ENCODE measurements at places on chromosomes 7 and 10.

DNA sequence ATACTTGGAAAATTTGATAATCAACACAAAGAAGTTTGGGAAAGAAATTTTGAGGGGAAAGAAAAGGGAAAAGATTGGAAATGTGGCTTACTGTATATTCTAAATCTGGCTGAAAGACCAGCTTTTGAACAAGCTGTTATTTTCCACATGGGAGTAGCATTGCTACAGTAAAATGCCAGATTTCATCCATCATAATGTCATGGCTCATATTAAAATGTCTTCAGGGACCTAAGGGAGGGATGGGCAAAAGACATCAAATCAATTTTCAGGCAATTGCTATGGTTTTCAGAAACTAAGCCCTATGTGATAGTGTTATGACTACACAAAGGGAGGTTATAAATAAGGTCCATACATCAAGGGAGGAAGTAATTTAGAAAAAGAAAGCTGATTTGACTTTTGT lies 1116.9 kb upstream of the CELF2 start:
- no peak for DNase-seq

- no peak for DNase-seq
Observed at GRCh38 chr10:95214369-95214768, 20.3 kb downstream of the ACSM6 start.

DNA sequence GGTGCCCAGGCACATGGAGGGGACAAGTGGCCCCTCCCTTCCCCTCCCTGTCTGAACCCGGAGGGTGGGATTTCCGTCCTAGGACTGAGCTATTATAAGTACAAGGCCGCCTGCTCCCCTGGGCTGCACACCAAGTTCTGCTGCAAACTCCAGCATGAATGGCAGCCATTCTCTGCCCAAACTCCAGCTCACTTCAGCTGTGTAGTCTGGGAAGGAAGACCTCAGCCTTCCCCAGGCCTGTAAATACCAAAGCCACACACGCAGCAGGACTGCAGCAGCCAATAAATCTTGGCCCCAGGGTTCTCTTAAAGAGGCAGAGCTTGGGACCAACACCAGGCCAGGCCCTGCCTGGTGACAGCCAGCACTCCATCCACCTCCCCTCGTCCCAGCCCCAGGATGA lies 291.3 kb upstream of the ZMIZ1 start:
- DNase-seq: no peak

- no peak for DNase-seq
Observed at GRCh38 chr7:141156407-141156806, 82.5 kb downstream of the TMEM178B start.

DNA sequence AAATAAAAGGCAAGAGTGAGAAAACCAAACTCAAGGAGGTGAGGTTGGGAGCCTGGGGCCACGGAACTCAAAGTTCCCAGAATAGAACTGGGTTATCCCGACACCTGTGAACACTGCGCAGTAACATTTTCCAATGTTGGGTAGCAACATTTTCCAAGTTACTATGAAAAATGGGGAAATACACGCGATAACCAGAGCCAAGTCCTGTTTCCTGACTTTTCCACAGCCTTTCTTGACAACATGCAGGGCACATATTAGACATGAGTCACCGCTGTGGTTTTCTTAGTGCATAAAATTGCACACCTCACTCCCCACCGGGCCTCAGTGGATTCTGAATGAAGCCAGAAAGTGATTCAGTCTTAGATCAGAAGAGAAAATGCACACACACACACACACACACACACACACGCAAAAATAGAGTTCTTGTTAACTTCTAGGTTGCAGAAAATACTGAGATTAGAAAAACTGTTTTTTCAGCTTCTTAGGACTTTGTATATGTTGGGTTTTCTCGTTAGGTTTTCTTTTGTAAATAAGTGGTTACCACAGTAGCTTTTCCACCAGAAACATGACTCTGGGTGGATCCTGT lies 70.0 kb downstream of the CAMK1D start:
- DNase-seq: no peak

- DNase-seq: no peak
Observed at GRCh38 chr10:5615316-5615715, 51.1 kb downstream of the ASB13 start.

GRCh38 chr7:90503367-90503766 lies 33.9 kb downstream of the PTTG1IP2 start:
- DNase-seq: no peak

DNA sequence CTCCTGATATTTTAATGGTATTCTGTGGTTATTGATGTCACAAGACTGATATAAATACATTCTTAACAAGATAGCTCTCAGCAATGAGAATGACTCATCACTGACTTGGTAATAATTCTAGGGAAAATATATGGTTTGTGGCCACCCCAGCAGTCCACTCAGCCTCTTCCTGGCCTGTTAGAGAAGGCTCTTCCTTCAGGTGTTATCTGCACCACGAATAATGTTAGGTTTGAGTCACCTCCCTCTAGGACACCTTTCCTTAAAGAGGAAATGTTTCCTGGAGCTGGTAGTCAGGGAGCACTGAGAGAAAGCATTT lies 163.3 kb downstream of the SVIL start:
- no peak for DNase-seq

DNA sequence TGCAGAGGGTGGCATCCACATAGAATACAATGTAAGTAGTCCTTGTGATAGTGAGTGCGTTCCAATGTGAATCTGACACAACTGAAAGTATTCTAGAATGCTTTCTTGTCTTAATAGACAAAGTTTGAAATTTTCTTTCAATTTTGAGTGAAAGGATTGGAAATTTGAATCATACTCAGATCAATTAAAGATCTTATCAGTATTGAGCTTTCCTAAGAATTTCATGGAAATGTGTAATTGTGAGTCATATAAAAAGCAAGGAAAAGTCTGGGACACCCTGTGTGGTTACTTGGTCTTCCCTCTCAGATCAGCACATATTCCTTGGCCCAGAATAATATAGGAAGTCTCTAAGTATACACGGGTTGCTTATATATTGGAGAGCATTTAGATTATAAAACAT lies 99.1 kb downstream of the MBL2 start:
- DNase-seq: no peak

DNA sequence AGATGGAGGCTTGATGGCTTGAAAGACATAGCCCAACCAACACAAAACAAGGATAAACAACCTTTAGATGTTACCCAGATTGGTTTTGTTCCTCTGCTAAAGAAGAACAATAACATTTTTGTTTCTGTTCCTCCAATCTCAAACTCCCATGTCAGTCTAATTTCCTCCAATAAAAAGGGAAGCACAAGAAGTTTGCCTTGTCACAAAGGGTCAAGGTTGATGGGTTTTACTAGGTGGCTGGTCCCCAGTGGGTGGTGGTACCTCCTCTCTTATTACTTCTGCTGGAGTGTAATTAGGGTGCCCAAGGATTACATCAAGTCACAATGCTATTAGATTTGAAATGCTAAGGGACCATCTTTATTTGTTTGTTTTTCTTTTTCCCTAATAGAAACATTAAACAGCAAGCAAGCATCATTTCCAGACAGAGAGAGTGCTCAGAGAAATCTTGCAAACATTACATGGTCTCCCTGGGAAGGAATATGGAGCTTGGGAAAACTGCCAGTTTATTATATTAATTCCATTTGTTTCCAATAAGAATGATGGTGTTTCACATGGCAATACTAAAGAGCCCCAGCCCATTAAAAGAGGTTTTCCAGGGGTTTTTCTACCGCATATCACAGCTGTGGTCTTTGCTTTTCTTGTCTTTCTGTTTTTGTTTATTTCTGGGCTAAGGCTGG lies 78.3 kb upstream of the AOAH start:
- DNase-seq: no peak

- DNase-seq: no peak
Observed at GRCh38 chr10:64040781-64041180, 519.6 kb downstream of the REEP3 start.

DNA sequence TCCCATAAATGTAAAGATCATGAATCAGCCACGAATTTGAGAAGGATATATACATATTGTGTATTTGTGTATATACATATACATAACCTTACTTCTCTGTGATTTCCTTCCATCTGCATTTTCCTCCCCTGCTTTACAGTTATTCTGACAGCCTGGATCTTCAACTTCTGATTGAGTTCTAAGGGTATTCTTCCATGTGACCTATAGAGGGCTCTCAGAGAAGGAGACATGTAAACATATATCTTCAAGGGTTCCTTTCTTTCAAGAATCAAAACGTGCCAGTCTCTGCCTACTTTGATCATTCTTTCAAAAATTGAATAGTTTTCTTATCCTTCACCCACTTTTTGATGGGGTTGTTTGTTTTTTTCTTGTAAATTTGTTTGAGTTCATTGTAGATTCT lies 453.7 kb upstream of the POT1 start:
- no peak for DNase-seq

- DNase-seq: no peak
Observed at GRCh38 chr7:108132551-108133265, 2.5 kb upstream of the LAMB4 start.

DNA sequence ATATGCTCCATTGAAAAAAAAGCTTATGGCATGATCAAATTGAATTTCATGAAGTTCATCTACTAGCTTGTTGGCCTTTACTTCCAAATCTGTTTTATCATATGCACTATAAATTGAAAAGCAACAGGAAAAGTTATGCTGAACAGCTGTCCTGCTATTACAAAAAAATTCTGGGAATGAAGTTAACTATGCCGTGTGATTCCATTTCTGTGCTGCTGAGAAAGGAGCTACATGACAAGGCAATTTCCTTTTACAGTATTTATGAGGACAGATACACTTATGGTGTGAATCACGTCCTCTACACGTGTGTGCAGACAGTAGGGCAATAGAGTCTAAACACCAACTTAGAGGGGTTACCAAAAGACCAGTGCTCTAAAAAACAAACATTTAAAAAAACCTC lies 426.5 kb upstream of the AKR1E2 start:
- DNase-seq: no peak

DNA sequence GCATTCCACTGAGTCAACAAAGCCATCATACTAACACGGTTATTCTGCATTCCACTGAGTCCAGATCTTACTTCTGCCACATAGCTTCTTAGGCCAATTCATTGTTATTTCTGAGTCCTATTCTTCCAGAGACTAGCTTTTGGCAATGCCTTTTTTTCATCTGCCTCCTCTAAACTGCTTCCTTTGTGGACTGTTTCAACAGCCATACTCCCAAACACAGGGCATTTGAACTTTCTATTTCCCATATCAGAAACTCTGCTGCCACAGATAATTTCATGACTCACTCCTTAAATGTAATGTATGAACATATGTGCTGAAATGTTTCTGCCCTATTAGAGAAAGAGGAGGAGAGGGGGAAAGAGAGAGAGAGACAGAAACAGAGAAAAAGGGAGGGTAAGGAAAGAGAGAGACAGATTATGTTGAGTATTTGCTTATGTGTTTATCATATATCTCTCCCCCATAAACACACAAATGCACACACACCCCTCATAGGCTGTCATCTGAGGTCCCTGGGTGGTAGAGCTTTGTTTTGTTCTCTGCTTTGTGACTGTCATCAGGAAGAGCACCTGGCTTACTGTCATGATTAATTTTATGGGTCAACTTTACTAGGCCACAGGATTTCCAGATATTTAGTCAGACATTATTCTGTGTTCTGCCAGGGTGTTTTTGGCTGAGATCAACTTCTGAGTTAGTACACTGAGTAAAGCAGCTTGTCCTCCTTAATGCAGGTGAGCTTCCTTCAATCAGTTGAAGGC lies 308.0 kb upstream of the KCND2 start:
- DNase-seq: no peak

- no peak for DNase-seq
Observed at GRCh38 chr10:71647526-71648253, 71.9 kb downstream of the C10orf105 start.

DNA sequence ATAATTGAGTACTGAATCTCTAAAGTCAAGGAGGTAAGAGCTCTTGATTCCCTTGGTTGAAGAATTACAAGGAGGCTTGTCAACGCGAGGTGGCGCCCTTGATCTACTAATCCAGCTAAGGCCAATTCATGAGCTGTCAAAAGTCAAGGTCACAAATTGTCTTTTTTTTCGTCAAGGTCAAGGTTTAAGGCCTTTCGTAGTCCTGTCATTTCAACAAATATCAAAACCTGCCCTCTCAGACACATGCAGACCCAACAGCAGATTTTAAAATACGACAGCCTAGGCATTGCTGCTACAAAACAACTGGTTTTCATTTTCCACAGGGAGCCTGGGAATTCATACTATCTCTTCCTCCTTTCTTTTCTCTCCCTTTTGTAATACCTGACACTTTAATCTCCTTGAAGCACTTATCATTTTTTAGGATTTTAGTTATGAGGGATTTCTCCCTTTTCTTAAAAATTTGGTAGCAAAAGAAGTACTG lies 3.6 kb downstream of the HOXA13 start:
- peak; percentile 16 for DNase-seq

GRCh38 chr10:112421731-112422130 lies 25.0 kb downstream of the ZDHHC6 start:
- no peak for DNase-seq

- DNase-seq: no peak
Observed at GRCh38 chr7:69889976-69890351, 291.7 kb downstream of the AUTS2 start.

GRCh38 chr10:119283387-119283786 lies 76.0 kb downstream of the GRK5 start:
- DNase-seq: no peak

DNA sequence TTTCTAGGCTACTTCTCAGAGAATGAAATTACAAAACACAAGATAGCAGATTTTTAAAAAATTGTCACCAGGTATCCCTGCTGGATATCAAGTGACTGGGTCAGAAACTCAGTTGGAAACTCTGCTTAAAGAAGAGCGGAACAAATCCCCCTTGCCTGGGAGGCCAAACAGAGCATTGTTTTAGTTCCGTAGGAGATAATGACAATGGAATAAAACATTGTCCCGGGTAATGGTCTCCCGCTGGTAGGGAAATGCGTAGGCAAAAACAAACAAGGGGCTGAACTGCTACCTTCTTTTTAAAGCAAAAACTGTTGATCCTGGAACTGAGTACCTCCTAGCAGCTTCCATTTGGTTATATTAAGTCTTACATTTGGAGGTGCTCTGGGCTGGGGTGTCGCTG lies 21.3 kb upstream of the VAX1 start:
- DNase-seq: no peak

- DNase-seq: peak; percentile 93
Observed at GRCh38 chr7:37683246-37684120, at the start of gene GPR141. GPR141 (plus strand) TSS chr7:37683766; CDS start chr7:37740394, 56,628 bp downstream.

DNA sequence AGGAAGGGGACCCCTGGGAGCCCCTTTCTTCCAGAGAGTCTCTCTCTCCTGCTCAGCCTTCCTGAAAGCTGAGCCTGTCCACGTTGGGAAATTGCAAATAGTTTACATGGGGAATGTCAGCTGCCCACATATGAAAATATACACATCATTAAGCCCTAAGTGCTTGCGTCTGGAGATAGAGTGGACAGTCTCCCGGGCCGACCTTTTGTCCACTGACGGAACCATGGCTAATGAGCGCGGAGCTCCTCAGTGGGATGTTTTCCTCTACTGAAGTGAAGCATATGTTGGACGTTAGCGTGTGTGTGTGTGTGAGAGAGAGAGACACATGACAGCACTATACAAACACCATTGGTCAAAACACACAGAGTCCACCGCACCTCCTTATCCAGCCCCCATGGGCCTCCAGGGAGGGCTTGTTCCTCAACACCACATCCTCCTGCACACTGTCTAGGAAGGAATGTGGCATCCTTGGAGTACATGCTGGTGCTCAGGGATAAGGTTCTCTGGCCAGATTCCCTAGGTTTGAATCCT lies 128.4 kb downstream of the RGS10 start:
- no peak for DNase-seq
